ENCODE measurements at places on chromosomes 16 and 17.

- DNase-seq: no peak
Measured at GRCh38 chr17:21295036-21295952, 10.8 kb downstream of the MAP2K3 start.

DNA sequence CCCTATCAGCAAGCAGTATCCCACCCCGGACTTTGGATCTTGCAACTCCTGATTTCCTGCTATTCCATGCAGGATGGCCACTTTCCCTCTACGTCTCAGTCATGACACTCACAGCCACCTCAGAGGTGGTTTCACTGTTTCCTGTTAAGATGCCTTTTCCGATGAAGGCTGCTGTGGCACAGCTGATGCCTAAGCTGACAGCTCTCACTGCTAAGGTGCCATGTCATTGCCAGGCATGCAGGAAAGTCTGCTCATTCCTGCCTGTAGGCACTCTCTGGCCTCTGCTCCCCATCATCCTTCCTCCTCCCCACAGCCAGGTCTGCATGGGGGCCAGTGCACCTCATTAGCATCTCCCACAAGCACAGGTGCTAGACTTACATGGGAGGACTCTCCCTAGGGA lies 173.0 kb downstream of the CBLN1 start:
- DNase-seq: no peak

DNA sequence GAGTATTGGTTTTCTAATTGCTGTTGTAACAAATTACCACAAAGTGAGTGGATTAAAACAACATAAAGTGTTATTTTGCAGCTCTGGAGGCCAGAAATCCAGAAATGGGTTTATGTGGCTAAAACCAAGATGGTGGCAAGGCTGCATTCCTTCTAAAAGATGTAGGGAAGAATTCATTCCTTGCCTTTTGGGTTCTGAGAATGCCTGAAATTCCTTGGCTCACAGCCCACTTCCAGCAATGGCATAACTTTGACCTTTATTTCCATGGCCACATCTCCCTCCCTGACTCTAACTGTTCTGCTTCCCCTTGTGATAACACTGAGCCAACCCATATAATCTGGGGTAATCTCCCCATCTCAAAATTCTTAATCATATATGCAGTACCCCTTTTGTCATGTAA lies 269.6 kb upstream of the RPL38 start:
- no peak for DNase-seq

- DNase-seq: peak; percentile 48
Measured at GRCh38 chr17:38322156-38322779, 21.5 kb downstream of the GPR179 start.
